ENCODE measurements at places on chromosomes 2 and 18. TPM values are rescaled to one million over a fixed set of nuclear protein-coding genes. Genes with fewer than 3 reads are reported as not detected.

DNA sequence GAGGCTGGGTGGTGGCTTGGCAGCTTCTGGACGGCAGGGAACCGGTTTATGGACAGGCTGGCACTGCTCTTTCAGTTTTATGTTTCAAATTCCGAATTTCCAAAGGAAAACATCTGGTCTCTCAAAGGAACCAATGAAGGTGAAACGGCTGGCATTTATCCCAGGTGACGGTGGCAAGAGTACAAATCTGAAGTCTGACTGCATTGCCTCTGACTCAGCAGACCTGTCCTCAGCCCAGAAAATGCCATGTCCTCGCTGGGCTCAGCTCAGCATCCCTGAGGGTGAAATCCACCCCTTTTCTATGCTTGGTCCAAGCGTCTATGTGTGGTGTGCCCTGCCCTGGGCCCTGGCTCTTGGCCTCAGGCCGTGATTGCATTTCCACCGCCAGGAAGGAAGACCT, 38.1 kb downstream of the NAPG start:
- peak; percentile 18 for DNase-seq

DNA sequence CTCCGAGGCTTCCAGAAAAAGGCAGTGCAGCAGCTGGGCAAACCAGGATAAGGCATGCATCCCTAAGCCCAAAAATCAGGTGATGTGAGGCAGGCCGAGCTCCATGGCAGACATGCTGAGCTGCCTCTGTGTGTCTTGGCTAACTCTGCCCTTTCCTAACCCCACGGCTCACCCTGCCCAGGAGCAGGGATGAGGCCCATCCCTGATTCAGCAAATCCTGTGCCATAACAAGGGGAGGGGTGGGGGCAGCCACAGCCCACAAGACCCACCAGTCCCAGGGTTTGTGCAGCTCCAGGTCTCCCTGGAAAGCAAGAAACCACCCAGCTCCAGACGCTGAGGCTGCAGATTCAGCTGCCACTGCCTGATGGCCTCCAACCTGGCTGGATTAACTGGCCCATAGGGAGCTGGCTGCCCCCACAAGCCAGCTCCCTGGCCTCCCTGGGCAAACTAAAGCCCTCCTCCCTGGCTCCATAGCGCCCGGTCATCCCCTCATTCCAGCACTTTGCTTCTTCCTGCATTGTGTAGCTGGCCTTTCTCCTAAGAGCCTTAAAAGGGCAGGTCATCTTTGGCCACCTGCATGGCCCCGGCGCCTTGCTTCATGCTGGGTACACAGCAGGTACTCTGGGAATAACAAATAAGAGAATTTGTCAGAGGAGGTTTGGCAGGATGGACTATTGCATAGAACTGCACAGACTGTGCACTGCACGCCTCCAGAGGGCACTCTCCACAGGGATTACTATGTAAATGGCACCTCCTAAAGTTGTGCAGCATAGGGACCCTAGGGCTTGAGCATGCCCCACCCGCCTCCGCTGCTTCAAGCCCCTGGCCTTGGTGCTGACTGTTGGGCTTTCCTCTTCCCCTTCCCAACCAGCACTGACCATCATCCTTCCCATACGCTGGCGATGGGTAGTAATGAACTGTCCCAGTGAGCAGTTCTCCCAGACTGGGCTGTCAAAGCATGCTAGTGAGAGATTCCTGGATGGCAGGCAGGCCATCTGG, 10.7 kb downstream of the STEAP3 start:
- DNase-seq = peak; percentile 40

- DNase-seq = peak; percentile 88
Measured at GRCh38 chr2:66364495-66365333, 70.2 kb upstream of the MEIS1 start.

DNA sequence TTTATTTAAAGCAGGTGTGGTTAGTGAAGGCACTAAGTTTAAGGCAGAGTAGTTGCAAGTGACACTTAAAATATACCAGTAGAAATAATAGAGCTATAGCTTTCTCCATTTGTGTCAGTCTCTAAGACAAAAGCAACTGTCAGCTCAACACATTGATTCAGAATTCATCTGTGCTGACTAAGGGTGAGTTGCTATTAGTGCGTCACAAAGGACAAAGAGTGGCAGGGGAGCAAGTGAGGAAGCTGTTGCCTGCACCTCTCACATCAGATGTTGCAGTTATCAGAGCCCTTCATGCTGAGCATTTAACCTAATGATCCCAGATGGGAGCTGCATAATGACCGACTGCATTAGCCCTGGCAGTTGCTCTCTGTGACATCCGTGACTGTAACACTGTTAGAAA, 138.6 kb downstream of the DTNA start:
- DNase-seq = no peak

- no peak for DNase-seq
Measured at GRCh38 chr2:239852272-239852671, 172.9 kb downstream of the NDUFA10 start.

DNA sequence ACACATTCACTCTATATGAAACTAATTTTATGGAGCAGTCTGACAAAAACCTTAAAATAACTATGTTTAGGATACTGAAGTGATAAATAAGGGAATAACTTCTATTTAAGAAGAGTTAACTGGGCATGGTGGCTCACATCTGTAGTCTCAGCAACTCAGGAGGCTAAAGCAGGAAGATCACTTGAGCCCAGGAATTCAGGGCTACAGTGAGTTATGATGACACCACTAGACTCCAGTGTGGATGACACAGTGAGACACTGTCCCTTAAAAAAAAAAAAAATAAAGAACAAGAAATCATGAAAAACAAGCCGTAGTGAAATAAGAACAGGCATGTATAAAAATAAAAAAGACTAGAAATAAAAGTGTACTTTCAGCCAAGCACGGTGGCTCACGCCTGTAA, 82.0 kb downstream of the THADA start:
- DNase-seq = no peak

- DNase-seq = no peak
Measured at GRCh38 chr2:84212611-84213314, 246.3 kb downstream of the SUCLG1 start.

- no peak for DNase-seq
Measured at GRCh38 chr18:79048245-79048632, 21.0 kb upstream of the ATP9B start.

DNA sequence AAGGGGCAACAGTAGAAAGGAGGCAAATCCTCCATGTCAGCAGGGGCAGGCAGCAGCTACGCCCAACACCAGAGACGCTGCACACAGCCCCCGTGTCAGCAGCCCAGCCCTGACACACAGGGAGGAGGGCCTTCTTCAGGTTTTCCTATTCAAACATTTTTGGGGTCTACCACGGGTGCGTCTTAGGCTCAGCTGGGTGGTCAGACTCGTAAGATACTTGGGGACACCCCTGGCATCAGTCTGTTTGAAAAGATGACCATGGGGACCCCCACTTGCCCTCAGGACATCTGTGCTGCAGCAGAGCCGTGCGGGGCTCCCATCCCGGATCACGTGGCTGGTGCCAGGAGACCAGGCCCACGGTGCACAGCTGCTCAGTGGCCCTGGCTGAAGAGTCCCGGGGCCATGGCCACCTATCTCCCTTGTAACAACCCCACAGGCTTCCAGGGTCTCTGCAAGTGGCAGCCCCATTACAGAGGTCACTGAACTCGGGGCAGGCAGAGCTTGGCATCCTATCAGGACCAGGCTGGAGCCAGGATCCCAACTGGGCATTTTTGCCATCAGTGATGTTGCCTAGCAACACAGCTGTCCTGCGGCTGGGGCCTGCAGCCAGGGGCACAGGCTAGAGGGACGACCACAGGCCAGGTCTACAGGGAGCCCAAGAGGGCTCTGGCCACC, 82.5 kb downstream of the EDAR start:
- no peak for DNase-seq

DNA sequence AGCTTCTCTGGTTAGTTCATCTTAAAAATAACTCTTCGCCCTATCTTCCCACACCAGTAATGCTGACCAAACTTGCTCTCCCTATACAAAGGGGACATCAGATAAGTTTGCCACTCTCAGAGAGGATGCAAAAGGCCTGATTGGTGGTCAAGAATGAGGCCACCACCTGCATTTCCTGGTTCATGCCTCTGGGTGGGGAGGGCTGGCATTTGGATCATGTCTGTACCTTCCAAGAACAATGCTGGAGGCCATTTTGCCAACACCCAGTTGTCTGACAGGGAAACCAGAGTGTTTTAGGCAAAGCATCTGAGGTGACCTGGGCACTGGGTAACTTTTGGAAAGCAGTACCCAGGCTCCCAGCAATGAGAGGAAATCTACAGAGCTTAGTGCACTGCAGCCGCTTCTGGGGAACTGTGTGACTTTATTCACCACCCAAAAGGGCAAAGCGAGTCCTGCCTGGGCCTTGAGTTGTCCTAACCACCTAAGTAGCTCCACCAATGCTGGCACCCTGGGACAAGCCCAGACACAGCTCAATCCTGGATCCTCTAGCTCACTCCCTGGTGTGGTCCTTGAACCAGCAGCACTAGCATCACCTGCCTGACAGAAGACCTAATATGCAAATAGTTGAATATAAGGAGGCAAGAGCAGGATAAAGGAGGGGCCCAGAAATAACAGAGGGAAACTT, 35.1 kb downstream of the CAPN13 start:
- DNase-seq = no peak

DNA sequence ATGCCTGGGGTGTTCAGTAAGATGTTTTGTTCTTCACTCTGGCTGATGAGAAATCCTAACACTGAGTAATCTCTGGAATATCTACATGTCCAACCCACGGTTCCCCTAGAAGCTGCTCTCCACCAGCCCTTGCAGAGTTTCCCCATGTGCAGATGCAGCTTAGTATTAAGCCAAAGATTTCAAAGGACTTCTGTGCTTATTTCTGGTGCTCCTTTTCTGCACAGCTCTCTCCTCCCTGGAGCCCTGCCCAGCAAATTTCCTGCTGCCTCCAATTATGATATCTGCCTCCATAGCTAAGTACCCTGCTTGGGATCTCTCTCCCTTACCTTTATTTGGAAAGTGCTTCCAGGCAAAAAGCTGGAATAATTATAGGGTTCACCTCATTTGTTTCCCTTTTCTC, 949.3 kb downstream of the BCL11A start:
- peak; percentile 1 for DNase-seq

DNA sequence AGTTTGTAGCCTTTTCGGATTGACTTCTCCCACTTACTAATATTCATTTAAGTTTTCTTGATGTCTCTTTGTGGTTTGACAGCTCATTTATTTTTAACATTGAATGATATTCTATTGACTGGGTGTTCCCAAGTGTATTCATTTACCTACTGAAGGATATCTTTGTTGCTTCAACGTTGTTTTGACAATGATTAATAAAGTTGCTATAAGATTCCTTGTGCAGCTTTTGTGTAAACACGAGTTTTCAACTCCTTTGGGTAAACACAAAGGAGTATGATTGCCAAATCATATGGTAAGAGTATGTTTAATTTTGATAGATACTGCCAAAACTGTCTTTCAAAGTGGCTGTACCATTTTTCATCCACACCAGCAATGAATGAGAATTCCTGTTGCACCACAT, 1200.9 kb downstream of the DSC3 start:
- no peak for DNase-seq

- DNase-seq = no peak
Measured at GRCh38 chr2:20514596-20515269, 67.9 kb downstream of the RHOB start.

DNA sequence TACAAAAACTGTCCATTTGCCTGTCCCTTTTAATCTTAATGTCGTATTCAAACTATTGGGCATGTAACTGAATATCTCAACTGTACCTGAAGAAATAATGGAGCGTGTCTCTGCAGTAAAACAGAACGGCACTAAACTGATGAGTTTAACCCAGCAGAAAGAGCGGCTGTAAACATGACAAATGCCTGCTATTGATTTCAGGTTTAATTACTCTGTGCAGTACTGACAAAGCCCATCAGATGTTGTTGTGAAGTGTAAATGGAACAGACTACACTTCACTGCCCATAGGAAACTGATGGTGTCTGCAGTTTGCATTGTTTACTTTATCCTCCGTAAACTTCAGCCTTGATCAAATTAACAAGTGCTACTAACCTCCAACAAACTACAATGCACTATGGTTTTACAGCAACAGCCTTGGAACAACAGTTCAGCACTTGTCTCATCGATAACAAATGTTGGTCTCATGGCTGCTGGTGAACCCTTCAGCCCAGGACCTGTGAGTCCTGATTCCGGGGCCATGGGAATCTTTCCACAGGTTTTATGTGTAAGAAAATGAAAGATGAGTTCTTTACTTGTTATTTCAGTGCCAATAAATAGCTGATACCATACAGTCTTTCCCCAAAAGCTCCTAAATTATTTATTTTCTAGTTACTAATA, 316.5 kb downstream of the CCDC178 start:
- DNase-seq = no peak

Gene C1GALT1C1L
- total RNA-seq = not detected
